ENCODE measurements at places on chromosomes 1 and 21.
A peak's percentile ranks its signal among the peaks of the same experiment; 100 is the strongest.

DNA sequence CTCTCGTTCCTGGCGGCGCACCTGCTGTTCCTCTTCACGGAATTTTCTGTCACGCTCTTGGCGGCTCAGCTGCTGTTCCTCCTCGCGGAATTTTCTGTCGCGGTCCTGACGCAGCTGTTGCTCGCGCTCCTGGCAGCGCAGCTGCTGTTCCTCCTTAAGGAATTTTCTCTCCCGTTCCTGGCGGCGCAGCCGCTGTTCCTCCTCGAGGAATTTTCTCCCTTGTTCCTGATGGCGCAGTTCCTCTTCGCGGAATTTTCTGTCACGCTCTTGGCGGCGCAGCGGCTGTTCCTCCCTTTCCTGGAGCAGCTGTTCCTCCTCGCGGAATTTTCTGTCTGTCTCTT is 6.4 kb downstream of the TCHH start:
- no peak for DNase-seq

DNA sequence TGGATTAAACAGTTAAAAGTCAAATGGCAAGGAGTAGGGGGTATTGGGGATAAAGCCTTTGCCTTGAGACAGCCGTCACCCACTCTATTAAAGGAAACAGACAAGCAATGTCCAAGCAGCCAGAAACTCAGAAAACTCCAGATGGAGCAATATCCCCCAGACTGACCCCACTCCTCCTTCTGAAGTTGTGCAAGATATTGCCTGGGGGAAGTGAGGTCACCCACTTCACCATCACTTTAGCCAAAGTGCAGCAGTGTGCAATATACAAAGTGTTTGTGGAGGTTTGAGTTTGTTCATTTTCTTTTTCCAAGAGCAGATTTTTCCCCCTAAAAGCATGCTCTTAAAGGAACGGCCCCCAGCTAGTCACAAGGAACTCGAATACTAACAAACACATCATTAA is 125.1 kb downstream of the ETS2 start:
- DNase-seq = no peak

DNA sequence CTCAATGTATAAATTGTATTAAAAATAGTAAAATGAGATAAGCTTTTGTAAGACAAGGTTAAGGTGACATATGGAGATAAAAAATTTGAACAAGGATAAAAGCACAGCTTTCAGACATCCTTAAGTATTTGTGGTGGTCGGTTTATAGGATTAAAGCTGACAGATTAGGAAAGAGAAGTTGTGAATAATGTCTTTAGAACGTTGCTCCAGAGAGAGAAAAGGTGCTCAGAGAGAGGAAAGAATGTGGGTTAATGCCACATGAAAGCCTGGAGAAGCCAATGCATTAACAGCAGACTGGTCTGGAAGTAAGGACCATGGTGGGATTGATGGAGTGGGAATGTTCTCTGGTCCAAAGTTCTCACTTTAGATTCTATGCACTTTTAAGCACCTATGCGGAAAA is 44.8 kb downstream of the ATP6V1G3 start:
- DNase-seq = no peak

GRCh38 chr1:196545222-196545621 is 63.0 kb downstream of the KCNT2 start:
- no peak for DNase-seq

DNA sequence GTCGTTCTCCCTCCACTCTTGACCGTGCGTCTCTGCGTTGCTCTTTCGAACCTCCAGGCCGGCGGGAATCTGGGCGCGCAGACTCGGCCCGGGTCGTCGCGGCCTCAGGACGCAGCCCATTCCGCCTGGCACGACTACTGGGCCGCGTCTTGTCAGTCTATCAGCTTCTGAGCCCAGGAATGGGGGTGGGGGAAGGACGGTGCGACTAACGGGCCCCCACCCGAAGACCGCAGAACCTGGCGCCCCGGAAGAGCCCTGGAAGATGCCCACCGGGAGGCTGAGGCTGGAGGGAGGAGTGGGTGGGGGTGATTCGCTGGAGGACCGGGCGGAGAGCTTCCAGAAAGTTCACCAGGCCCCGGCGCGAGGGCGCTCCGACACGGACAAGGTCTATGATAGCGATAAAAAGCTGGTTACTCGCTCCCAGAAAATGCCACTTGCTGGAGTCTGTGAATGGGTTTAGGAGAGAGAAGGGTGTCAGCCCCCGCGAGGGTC is 1.7 kb upstream of the DMRTA2 start:
- no peak for DNase-seq

DNA sequence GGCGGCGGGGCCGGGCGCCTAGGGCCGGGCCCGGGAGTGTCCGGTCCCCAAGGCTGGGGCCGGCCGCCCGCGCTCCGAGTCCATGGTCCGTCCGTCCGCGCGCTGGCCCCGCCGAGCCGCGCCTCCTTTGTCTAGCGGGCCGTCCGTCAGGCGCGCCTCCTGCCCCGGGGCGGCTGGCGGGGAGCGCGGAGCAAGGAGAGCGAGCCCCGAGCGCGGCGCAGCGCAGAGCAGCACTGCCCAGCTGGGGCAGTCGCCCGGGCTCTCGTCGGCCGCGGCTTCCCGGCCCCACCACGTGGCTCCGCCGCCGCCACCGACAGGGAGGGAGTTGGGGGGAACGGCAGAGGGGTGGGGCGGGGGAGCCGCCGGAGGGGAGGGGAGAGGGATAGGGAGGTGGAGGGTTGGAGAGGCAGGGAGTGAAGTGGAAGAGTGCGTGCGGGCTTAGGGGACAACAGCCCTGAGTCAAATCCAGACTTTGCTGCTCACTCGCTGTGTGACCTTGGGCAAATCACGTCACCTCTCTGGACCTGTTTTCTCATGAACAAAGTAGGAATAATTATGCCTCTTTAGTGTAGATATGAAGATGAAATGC is at the start of gene NKAIN1:
Gene NKAIN1, minus strand, starts transcription at position 235 of the 589 bp plus-strand sequence. CDS start 340 bp downstream, outside the sequence.
- peak; percentile 48 for DNase-seq

DNA sequence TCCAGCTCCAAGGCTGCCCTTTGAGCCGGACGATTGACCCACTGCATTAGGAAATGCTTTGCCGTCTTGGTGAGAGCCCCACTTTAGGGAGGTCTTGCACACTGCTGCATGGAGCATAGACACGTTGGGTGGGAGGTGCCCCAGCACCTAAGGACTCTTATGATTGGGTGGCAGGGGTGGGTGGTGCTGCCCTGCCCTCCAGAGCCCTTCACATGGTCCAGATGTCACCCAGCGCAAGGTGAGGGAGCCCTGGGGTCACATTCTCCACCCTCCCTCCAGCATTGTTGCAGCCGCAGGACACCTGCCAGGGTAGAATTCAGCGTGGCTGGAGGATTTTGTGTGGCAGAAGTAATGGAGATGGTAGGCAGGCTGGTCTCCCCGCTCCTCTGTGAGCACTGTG is 137.4 kb upstream of the COL6A1 start:
- DNase-seq = no peak

DNA sequence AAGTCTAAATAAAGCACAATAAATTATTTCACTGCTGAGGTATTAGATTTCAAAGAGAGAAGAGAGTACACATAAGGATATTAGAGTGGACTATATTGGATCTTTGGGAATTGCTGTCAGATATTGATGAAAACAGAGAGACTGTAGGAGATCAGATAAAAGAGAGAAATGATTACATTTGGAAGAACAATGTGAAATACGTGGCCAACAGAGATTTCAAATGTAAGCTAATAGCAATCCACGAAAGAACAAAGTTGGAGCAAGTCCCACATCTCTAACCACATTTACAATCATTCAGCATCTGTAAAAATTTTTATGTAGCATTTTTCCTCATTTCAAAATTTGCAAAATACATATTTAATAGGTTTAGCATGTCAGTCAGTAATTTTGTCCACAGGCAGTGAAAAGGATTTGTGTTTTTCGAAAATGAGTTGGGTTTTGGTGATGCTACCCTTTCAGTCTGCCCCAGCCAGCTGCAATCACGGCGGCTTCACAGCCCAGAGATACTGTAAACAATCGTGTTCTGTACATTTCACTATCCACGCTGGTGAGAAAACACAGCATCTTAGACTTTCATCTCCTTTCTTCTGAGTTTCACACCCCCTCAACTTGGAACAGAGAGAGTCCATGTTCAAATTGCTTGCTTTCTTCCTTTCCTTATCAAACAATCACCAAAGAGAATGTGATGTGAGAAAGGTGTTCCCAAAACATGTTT is 209.1 kb upstream of the LYPLAL1 start:
- DNase-seq = no peak

DNA sequence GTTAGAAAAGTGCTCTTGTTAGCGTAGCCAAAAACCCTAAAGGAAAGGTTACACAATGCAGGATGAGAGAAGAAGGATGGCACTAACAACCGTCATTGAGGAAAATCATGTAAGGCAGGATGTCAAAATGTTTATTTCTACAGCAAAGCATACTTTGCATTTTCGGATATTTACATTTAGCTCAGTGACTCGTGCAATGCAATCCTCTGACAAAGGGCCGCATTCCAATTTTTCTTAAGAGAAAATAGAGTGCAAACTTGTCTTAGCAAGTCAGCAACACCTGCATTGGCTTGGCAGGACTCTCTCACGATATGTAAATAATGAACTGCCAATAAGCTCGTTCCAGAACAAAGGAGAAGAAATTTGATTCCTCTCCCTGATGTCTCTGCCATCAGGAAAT is 33.3 kb downstream of the TIAM1 start:
- DNase-seq = peak; percentile 26

- DNase-seq = no peak
Observed at GRCh38 chr1:183734543-183735036, 70.3 kb upstream of the RGL1 start.

DNA sequence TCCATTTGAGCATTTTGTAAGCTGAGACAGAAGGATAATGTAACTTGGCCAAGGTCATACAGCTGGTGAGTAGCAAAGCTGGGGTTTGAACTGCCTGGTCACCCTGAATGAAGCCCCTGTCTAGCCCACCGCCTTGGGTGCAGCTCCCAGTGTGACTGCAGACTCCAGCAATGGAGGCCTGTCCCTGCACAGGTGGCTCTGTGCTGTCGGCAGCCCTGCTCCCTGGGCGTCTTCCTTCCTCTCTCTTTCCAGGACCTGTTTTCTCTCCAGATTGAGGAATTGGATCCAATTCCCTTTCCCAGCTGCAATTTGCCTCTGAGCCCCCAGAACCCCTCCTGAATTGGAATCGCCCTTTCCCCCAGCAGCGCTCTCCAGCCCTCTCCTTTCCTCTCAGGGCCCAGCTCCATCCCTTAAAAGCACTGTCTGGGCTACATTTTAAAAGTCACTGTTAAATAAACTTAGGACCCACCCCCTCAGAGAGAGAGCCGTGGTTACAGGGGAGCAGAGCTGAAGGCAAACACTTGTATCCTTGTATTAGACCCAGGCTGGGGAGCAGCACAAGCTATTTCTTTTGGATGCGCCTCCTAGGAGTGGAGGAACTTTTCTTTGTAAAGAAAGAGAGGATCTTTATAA is 161.4 kb upstream of the LMO4 start:
- DNase-seq = no peak

DNA sequence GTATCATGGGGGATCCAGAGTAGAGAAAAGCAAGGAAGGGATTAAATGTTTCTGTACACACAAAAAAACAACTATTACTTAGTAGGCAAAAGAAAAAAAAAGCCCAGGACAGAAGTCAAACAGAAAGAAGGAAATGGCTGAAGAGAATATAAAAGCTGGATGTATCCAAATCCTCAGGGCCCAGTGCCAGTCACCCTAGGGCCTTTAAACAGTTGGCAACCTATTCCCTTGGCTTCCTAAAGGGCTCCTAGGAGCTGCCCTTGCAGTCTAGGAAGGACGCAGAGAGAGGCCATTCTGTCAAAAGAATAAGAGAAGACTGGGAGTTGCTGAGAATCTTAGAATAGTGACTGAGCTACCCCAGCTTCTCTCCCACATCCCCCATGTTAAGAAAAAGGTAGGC is 5.0 kb downstream of the B4GALT3 start:
- DNase-seq = no peak

- DNase-seq = no peak
Observed at GRCh38 chr1:187921426-187921825, 1092.7 kb downstream of the PLA2G4A start.

- no peak for DNase-seq
Observed at GRCh38 chr1:2112280-2112701, 62.1 kb downstream of the PRKCZ start.

DNA sequence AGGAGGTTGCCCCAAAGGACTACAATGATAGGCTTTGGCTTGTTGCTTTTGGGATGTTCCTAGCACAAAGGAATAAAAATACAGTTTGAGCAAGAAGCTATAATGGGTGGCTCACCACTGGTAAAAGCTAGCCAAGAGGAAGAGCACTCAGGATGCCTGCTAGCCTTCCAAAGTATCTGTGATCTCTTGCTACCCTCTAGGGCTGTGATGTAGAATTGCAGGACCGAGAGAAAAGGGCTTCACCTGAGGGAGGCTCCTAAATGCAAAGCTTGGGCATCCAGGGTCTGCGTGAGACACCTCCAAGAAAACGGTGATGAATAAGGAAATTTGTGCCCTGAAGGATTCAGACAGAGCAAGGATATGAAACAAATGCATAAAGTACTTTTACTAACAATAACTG is 17.7 kb downstream of the IVL start:
- no peak for DNase-seq

GRCh38 chr1:181984006-181984405 is 77.5 kb downstream of the ZNF648 start:
- DNase-seq = no peak

GRCh38 chr1:176033474-176033873 is 173.6 kb downstream of the COP1 start:
- DNase-seq = no peak

GRCh38 chr1:41192456-41193178 is 49.5 kb downstream of the SCMH1 start:
- DNase-seq = no peak

- no peak for DNase-seq
Observed at GRCh38 chr1:6807782-6808181, 22.5 kb downstream of the CAMTA1 start.

DNA sequence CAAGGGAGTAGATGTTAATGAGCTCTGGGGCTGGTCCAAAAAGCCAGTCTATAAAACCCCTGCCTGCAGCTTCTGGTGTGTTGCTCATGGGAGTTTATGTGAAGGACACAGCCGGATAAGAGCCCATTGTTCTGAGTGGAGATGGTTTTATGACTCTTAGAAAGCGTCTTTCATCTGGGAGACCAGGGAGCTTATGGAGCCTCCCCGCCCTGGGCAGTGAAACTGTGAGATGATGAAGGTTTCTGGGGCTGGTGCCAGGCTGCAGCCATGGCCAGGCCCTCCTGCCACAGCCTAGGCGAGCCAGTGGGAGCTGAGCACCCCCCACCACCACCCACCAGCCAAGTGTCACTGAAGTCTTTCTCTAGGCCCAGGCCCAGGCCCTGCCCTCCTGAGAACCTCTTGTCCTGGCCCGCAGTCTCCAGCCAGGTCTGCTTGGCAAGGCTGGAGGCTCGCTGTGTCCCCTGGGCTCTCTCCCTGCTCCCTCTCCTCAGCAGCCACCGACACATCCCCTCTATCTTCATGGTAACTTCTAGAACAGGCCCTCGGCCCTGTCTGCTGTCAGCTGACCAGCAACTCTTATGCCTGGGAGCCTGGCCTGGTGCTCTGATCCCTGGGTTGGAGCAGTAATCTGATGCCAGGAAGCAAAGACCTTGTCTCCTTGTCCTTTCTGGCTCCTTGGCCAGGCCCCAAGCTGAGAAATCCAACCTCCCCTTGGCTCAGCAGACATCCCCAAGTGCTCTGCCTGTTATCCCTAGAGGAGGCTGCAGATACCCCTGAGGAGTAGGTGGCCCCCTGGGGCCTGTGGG is 7.6 kb upstream of the ARHGEF10L start:
- no peak for DNase-seq

GRCh38 chr1:75130865-75131564 is 3.2 kb upstream of the LHX8 start:
- no peak for DNase-seq

GRCh38 chr1:212355230-212355969 is 59.3 kb downstream of the PACC1 start:
- no peak for DNase-seq
